ENCODE measurements at places on chromosomes 16 and 17.

GRCh38 chr17:82449131-82449882 is 1.2 kb downstream of the CYBC1 start:
- DNase-seq: no peak

DNA sequence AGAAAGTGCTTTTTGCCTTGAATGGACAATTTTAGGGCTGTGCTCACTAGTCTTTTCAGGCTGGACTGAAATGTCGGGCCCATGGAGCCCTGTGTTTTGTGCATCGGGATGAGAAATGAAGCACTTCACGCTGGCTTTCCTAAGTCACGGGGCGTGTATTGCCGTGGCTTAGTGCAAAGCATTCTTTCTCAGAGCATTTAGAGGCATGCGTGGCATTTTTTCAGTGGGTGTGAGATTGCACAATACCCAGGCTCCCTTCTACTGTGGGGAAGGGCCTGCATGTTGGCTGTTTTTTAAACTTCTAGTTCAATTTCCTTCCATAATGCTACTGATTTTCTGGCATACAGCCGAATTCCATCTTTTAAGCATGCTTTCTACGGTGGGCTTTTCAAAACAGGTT is 12.6 kb upstream of the POLR3E start:
- DNase-seq: no peak

DNA sequence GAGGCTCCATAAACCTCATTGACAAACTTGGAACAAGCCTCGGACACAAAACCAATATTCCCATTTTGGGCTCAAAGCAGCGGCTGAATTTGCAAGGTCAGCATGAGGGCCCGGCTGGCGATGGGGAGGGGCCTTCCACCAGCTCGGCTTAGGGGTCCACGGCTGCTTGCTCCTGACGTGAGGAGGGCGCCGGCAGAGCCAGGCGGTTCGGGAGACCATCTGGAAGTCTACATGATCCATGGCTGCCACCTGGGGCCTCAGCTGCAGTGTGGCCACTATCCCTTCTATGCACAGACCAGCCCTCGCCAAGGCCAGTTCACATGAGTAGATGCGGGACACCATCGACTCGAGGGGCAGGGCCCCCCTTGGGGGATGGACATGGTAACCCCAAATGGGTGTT is 39.1 kb downstream of the NDEL1 start:
- DNase-seq: no peak

GRCh38 chr17:37614391-37614790 is 5.2 kb upstream of the SYNRG start:
- DNase-seq: no peak

DNA sequence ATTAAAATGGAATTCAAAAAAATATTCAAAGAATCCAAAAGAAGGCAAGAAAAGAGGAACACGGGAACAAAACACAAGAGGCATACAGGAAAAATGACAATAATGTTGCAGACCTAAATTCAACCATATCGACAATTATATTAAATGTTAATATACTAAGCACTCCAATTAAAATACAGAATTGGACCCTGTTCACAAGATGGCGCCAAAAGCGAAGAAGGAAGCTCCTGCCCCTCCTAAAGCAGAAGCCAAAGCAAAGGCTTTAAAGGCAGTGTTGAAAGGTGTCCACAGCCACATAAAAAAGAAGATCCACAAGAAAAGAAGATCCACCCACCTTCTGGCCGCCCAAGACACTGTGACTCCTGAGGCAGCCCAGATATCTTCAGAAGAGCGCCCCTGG is 6.3 kb upstream of the XAF1 start:
- DNase-seq: no peak

- DNase-seq: peak; percentile 86
Measured at GRCh38 chr17:51397361-51398127, 137.2 kb downstream of the UTP18 start.

- no peak for DNase-seq
Measured at GRCh38 chr17:47057830-47058229, 78.8 kb upstream of the RPRML start.

DNA sequence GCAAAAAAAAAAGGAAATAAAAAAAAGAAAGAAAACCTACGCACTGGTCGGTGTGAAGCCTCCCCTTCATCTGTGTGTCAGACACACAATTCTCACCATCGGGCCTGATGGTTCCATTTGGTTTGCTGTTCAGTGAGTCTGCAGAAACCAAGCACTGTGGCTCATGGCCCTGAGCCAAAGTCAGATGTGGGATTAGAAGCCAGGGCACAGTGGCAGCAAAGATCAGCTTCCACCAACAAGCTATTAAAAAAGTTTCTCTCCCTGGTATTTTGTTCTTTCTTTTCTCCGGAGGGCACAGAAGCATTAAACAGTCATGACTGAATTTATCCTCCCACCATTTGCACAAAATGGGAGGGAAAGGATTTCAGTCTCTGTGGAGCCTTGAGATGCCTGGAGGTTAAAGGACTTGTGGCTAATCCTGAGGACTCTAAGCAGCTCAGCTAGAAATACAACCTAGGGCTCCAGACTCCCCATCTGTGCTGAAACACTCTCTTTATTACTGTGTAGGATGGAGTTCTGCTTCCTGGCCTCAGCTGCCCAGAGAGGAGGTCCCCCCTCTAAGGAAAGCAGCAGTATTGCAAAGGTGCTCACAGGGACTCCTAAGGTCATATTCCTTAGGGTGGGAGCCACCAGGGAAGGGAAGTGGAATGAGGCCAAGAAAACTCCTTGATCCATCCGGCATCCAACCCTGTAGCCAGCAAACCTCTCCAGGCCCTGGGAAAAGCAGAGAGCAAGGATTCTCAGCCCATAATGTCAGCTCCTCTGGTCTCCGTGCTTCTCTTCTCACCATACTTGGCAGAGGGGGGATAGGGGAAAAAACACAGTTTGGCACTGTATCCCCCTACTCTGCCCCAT is 28.2 kb downstream of the SLC39A11 start:
- DNase-seq: peak; percentile 44

GRCh38 chr16:27193300-27193990 is 9.9 kb upstream of the KDM8 start:
- DNase-seq: no peak

- no peak for DNase-seq
Measured at GRCh38 chr16:62676306-62676705, 640.1 kb upstream of the CDH8 start.

DNA sequence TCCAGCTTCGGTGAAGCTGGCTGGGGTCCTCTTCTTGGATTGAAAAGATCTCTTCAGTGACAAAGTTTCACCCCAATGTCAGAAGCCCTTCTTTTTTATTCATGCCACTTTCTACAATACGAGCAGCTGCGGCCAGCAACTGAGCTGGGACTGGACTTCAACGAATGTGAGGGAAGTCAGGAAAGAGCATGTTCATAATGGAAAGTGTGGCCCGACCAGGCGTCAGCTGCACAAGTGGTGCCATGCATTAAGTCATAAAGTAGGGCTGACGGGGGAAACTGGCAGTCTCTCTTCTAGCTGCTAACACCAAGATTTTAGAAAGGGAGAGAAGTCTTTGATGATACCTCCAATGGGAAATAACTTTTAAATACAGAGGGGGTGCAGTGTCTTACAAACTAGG is 192.6 kb downstream of the PARN start:
- no peak for DNase-seq

GRCh38 chr16:89697161-89697615 is 4.3 kb downstream of the SPATA2L start:
- DNase-seq: no peak

DNA sequence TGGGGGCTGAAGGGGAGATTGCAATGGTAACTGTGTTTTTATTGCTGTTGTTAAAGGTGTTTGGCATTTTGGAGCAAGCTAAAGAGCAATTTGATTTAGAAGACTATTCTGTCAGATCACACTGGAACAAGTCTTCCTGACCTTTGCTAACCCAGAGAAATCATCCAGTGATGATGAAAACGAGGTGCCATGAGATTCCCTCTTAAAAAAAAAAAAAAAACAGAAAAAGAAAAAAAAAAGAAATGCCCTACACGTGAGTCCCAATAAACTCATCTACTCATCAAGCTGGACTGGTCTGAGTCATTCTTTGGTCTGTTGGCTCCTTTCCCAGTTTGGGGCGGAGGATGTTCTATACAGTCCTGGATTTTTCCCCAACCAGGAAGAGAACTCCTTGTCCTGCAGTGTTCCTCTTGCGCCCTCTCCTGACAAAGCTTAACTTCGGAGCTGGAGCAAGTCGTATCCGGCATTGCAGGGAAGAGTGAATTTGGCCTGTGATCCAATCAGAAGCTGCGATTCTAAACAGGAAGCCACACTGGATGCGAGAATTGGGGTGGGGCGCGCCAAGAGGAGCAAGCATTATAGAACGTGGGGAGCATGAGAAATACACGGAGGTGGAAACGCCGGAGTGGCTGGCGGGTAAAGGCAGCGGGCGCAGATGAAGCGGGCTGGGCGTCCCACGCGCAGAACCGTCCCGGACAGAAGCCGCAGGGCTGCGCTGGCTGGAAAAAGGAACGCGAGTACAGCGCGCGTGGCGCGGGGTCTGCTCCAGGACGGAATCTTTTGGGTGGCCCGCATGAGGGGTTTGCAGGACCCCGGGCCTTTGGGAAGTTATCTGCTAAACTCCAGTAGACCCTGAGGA is 22.4 kb upstream of the CRYM start:
- DNase-seq: peak; percentile 85

GRCh38 chr16:89560378-89561141 is at the start of gene RPL13:
TSS of gene RPL13 (plus strand) at chr16:89560682. CDS start at chr16:89560960, 278 bp downstream.
- DNase-seq: peak; percentile 98

GRCh38 chr16:56518425-56518824 is 1.4 kb downstream of the BBS2 start:
- DNase-seq: no peak

GRCh38 chr17:80599546-80600305 is 55.1 kb downstream of the RPTOR start:
- no peak for DNase-seq

DNA sequence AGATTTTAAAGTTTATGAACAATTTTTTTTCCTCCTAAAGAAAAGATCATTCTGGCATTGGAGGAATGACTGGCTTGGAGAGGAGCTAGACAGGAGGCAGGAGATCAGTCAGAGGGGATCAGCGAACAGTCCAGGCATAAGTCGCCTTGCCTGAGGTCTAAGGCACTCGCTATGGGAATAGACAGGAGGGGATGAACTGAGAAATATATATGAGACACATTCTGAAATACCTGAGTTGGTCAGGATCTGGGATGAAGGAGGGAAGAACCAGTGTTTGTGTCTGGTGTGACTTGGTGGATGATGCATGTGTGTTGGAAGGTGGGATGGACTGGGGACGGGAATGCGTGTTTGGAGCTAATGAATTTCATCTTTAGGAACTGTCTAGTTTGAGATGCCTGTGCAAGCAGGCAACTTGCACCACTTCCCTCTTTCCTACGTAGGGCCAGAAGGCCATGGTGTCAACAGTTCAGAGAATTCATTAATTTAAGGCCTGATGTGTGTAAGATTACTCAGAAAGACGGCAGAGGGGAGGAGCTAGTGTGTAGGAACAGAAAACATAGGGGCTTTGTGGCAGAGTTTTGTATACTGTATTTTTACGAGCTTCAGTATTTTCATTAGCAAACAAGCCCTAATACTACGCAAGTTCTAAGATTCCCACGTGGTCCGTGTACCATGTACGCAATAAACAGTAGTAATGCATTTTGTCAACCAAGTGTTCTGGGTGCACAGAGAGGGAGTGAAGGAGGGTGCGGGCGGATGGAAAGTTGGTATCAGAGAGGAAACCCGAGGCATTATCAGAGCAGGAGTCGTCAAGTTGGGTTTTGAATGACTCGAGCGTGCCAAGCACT is 825 bp downstream of the HEATR6 start:
- no peak for DNase-seq

GRCh38 chr17:75241502-75241901 is 19.9 kb downstream of the GGA3 start:
- no peak for DNase-seq

DNA sequence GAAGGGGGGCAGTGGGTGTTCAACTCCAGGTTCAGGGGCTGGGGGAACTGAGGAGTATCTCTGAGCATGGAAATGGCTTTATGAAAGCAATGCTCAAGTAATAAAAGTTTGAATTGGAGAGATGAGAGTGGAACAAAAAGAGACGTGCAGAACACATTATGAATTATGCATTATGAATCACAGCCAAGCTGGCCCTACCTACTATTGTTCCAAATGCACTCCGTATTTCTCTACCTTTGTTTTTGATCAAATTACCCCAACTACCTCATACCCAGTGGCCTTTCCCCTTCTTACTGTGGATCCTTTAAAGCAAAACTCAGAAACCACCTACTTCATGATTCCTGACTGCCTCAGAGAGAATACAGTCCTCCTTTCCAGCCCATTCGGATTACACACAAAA is 38.1 kb downstream of the TEKT3 start:
- DNase-seq: no peak

GRCh38 chr17:17742133-17742621 is 60.9 kb downstream of the RAI1 start:
- no peak for DNase-seq

- peak; percentile 78 for DNase-seq
Measured at GRCh38 chr16:54373534-54374520, 87.2 kb upstream of the IRX3 start.

GRCh38 chr17:65430209-65430833 is 131.1 kb downstream of the AXIN2 start:
- no peak for DNase-seq

Measured in urothelium cell line (cell line).